ENCODE measurements at places on chromosomes 4 and X.

GRCh38 chrX:102728646-102729045, 8.1 kb downstream of the GPRASP3 start:
- no peak for DNase-seq

DNA sequence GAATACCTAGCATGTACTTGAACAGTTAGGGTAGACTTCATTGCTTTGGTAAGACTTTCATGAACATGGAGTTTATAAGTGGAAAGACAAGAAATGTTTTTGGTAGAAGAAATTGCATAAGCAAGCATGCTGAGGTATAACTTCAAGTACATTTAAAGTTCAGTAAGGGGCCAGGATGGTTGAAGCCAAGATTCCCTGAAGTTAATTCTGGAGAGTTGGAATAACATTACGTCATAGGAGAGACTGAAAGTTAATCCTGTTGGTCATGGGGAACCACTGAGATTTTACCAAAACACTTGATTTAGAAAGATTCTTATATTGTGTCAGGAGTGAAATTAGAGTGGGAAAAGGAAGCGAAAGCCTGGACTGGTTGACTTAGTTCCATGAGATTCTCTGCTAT, 767.5 kb upstream of the MAGEB2 start:
- no peak for DNase-seq

DNA sequence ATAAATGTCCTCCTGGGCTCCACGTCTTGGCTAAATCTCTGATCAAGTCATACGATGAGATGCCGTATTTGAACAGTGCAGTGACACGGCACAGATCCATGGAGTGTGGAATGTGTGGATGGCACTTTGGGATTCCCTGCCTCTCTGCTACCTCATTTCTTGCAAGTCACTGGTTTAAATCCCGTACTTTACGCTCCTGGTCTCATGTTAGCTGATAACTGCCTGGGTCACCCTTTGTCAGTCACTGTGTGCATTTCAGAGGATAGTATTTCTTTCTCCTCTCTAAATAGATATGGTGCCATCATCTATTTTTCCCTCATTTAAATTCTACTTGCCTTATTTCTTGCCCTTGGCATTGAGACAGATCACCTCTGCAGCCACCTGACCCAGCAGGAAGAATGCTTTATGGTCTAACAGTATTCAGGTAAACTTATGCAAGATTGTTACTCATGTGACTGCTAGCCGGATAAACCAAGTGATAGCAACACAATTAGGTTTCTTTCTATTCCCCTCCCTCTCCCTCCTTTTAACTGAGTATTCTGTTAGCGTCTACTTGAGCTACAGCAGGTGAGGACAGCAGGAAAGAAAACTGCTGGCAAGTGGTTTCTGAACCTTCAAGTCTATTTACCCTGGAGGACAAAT, 2.8 kb downstream of the EGF start:
- no peak for DNase-seq

GRCh38 chrX:12390301-12390700, 252.0 kb downstream of the FRMPD4 start:
- no peak for DNase-seq

DNA sequence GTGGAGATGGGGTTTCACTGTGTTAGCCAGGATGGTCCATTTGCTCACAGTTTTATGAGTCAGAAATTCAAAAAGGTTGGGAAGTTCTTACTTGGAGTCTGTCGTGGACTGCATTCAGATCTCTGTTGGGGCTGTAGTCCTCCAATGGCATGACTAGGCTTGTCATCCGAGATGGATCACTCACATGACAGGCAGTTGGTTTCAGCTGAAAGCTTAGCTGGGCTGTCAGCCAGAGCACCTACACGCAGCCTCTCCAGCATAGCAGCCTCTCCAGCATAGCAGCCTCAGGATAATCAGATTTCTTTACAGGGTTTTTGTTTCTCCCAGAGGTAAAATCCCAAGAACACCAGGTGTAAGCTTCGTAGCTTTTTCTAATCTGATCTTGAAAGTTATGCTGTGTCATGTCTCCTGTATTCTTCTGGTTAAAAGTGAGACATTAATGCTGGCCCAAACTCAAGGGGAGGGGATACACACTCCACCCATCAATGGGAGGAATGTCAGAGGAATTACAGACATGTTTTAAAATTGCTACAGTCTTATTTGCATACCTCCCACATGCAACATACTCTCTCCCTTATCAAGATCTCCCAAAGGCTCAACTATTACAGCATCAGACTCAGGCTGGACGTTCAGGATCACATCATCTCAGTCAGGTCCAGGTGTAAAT, 31.6 kb upstream of the SOD3 start:
- no peak for DNase-seq

DNA sequence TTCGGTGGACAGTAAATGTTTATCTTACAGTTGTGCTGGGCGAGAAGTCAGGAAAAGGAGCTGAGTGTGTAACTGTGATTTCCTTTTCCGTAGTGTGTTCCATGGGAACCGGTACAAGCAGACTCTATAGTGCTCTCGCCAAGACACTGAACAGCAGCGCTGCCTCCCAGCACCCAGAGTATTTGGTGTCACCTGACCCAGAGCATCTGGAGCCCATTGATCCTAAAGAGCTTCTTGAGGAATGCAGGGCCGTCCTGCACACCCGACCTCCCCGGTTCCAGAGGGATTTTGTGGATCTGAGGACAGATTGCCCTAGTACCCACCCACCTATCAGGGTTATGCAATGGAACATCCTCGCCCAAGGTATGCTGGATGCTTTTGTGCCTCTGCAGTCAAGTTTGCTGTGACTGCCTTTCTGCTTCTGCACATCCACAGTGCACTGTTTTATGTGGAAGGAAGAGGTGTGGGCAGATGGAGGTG, 27.4 kb downstream of the NOCT start:
- DNase-seq = no peak

- DNase-seq = no peak
Measured at GRCh38 chr4:173012608-173013007, 156.0 kb upstream of the GALNT7 start.

DNA sequence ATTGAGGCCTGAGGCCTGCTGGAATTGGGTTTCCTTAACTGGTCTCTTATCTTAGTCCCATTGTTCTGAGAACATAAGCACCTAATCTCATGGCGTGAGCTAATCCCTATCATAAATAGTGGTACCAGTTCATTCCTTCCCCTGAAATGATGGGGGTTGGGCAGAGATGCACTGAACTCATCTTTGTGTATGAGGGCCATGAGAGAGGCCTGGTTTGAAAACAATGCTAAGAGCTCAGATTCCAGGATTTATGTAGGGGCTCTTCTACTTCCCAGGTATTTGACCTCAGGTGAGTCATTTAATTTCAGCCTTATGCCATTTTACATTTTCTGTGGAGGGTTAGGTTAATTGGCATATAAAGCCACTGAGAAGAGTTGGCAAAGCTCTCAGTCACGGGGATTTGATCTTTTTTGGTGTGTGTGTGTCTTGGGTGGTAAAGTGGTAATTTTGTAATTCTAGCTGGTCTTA, 4.4 kb downstream of the RBM3 start:
- no peak for DNase-seq

DNA sequence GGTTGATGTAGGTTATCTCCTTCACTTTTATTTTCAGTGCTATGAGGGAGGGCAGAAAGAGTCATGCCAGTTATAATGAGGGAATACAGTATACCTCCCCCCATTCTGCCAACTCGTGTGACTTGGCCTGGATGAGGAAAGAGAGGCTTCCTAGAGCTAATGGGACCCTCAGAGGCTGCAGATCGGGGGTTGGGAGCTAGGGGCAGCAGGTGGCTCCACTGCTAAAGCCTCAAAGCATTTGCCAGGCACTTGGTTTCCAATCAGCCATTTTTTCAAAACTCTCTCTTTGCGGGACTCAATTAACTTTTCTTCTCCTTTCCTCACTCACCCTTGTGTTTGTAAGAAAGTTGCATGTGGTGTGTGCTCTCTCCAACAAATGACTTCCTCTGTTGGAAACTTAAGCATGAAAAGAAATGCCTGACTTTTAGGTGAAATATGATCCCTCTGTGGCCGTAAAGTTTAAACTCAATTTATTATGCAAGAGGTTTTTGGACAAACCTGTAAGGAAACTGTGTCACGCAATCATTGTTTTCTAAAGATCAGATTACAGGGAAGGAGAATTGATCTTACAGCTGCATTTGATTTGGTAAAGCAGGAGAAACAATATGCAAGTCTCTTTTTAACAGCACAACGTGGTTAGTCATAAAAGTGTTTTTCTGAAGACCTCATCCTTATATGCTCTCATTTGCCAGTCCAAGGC, 7.0 kb downstream of the SFRP2 start:
- no peak for DNase-seq

DNA sequence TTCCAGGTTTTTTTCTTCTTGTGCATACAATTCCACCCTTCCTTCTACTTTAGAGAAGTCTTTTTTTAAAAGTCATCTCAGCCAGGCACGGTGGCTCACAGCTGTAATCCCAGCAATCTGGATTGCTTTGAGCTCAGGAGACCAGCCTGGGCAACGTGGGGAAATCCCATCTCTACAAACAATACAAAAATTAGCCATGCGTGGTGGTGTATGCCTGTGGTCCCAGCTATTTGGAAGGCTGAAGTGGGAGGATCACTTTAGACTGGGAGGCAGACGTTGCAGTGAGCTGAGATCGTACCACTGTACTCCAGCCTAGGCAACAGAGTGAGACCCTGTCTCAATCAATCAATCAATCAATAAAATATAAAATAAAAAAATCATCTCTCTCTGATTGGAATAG, 14.8 kb downstream of the ELOVL6 start:
- DNase-seq = no peak

- no peak for DNase-seq
Measured at GRCh38 chrX:134365904-134366303, 94.1 kb upstream of the HPRT1 start.

GRCh38 chr4:7803992-7804755, 135.5 kb downstream of the AFAP1 start:
- DNase-seq = peak; percentile 68

GRCh38 chr4:185811509-185812364, at the start of gene SORBS2:
SORBS2 (minus strand) TSS chr4:185812194; CDS start chr4:185690571, 121,623 bp downstream.
- DNase-seq = no peak

DNA sequence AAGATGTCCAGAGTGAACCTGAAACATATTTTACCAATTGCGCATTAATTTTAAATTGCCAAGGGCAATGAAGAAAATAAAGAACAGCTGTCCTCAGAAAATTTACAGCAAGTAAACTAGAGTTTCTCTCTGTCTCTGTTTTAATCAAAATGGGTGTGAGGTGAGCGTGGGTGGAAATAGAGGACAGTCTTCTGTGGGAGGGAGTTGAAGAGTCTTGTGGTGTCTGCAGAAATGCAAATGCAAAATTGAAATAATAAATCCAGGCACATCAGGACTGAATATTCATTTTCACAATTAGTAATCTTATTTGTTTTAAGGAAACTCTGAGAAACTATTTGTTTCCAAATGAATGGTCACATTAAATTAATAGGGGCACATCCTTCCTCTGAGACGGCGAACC, 192.0 kb downstream of the ARHGAP10 start:
- no peak for DNase-seq

DNA sequence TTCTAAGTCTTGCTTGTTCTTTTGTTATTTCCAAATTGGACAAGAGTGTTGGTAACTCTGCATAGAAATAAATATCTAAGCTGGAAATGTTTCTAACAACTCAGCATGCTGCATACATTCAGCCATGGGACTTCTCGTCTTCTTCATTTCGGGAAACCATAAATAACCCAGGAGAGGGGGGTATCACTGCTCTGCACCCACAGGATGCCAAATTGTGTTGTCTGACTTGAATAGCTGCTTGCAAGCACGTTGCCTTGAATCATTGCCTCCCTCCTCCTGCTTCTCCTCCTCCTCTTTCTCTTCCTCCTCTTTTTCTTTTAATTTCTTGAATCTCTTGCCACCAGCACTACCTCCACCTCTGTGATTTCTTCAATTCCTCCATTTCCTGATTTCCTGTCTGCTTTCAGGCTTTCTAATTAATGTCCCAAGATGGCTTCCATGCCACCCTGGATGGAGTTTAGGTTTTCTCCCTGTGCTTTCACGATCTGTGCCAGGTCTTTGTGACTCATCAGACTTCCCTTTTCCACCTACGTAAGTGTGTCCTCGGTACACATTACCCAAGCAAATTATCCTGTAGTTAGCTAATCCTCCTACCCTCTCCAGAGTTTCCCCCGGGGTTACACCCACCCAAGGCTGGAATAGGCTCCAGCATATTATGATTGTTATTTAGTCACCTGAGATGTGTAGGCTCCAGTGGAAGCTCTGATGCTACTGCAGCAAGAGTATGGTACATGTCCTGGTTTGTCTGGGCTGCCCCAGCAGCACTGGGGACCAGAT, 122.6 kb upstream of the VCX3B start:
- DNase-seq = no peak

- no peak for DNase-seq
Measured at GRCh38 chr4:101414496-101414895, 67.2 kb upstream of the PPP3CA start.

DNA sequence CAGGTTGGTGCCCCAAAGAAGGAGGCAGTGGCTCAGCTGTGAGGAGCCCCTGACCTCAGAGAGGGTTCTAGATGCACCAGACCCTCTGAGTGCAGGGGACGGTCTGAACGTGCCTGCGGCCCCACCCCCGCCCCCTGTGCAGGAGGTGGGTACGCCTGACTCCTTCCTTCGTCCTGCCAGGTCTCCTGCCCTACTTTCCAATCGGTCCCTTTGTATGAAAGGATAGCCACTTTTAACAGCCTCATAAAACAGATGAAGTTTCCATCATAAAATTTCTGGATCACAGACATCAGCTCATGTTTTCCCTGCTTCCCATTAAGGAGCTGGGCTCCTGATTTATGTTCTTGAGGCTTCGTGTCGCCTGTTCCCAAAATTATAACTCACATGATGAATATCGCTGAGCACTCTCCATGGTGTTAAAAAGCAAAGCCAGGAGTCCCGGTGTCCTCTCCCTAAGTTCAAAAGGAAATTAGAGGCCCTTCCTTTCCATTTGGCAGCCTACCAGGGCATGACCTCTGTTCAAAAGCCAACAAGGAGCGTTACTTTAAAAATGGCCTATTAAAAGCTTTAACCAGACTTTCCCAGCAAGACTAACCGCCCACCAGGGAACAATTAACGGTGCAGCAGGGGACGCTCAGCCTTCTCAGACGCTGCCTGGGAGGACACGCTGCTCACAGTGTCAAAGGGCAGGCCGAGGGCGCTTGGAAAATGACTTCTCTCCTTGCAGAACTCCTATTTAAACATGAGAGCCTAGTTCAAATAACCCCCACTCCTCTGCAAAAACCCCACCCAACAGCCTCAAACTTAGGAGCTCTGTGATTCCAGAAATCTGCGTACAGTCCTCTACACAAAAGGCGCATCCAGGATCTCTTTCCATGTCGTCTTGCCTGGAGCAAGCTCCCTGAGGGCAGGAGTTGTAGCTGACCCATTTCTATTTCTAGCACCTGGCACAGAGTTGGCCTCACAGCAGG, 181.9 kb downstream of the AFAP1 start:
- no peak for DNase-seq
